ENCODE measurements at places on chromosomes 4 and X.

DNA sequence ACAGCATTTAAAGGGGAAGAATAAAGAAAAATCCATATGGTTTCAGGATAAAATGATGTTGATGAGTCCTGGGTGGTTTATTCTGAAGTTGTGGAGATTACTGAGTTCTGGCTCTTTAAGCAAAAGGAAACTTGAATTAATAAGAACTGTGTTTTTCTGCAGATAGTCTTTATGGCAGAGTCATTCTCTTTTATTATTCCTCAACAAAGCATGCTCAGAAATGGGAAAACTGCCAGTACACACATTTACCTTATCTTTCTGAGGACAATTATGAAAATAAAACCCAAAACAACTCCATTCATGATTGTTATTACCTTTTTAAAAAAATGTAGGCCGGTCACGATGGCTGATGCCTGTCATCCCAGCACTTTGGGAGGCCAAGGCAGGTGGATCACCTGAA, 58.5 kb downstream of the ADD1 start:
- DNase-seq = no peak

GRCh38 chr4:54213001-54213400, 16.1 kb upstream of the PDGFRA start:
- DNase-seq = no peak

GRCh38 chr4:11698033-11698432, 269.3 kb upstream of the HS3ST1 start:
- DNase-seq = no peak

GRCh38 chr4:183074288-183074990, 24.6 kb upstream of the WWC2 start:
- DNase-seq = no peak

DNA sequence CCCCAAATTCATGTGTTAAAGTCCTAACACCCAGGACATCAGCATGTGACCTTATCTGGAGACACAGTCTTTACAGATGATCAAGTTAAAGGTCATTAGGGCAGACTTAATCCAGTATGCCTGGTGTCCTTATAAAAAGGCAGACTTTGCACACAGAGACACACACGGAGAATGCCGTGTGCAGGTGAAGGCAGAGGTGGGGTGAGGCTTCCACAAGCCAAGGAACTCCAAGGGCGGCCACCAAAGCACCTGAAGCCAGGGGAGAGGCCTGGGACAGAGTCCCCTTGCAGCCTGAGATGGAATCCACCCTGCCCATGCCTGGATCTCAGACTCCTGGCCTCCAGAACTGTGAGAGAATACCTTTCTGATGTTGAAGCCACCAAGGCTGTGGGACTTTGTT, 26.1 kb upstream of the SORCS2 start:
- no peak for DNase-seq

DNA sequence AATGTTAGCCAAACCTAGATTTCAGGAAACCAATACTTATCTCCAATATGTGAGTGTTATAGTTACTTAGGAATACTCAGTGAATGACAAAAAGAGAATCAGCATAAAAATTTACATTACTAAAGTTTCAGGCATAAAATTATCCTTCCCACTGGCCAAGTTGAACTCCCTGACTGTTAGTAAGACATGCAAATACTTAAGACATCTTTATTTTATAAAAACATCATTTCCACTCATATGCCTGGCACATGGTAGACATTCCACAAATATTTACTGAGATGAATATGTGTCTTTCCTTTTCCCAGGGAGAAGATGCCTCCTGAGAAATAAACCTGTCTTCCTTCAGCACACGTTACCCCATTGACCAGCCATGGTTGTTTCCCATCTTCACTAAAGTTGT, 7.3 kb downstream of the VEGFD start:
- DNase-seq = no peak

DNA sequence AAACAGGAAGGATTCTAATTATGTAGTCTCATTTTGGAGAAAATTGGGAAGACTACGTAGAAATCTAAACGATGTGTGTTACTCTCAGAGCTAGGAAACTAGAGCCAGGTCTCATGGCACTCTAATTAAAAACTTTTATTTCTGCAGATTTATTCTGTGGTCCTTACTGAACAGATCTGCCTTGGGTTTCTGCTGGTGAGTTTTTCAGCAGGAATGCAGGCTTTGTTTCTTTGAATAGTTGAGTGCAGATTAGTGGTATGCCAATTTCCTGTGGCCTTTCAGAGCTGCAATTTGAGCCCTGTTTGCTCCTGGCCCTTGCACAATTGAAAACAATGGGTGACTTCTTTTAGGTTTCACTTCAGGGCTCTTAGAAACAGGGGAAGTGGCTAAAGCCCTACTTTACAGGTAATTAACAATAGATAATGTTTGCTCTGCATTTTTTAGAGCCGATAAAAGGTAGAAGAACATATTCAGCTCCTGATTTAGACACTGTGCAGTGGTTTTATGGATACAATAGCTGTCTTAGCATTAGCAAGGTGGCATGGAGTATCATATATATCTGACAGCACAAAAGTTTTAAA, 21.8 kb downstream of the SPRY1 start:
- DNase-seq = no peak

- DNase-seq = no peak
Observed at GRCh38 chr4:109816082-109816442, 500 bp downstream of the GAR1 start.

DNA sequence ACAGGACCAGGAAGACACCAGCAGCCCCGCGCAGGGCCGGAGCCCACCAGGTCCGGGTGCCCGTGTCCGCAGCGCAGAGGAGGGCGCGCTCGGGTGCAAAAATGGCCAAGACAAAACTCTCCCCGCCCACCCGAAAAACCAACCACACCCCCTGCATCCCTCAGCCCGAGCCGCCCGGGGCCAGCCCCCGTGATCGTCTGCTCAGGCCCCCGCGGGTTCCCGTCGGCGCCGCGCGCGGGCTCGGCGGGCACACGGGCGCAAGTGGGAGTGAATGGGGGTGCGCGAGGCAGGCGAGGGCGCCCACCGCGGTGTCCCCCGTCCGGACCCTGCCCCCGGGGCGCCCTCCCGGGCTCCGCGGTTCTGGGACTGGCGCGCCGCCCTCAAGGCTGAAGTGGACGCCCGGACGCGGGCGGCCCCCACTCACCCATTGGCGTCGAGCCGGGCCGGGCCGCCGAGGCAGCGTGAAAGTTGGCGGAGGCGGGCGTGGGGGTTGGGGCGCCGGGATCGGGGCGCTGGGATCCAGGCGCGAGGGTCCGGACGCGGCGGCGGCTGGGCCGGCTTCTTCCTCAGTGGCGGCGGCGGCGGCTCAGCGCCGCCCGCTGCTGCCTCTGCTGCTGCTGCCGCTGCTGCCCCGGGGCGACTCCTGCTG, 393 bp downstream of the SH3KBP1 start:
- no peak for DNase-seq

DNA sequence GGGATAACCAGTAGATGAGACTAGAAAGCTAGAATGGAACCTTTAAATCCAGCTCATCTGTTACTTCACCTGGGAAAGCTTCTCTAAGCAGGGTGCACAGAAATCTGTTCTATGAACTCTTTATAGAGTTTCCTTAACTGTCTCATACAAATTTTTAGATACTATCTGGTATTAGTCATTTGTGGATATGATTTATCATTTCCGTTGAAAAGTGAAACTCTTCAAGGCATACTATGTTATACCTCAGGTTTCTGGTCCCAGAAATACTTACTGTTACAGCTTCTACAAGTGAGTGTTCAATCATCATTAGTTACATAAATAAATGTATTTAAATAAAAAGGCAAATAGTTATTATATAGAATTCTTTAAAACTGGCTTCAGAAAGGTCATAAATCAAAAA, 298.3 kb upstream of the AGA start:
- DNase-seq = no peak

DNA sequence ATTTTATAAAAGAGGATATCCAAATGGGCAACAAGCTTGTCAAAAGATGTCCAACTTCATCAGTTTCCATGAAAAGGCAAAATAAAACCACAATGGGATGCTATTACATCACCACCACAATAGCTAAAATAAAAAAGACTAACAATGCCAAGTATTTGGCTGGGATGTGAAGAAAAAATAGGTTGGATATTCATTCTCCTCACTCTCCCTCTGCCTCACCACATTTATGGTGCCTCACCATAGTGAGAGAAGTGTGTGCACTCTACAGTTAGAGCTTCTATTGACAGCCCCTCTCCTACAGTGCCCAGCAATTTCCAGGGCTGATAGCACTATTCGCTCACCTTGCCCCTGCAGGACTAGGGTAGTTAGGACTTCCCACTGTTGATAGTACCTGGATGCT, 25.5 kb downstream of the VEGFC start:
- DNase-seq = no peak

DNA sequence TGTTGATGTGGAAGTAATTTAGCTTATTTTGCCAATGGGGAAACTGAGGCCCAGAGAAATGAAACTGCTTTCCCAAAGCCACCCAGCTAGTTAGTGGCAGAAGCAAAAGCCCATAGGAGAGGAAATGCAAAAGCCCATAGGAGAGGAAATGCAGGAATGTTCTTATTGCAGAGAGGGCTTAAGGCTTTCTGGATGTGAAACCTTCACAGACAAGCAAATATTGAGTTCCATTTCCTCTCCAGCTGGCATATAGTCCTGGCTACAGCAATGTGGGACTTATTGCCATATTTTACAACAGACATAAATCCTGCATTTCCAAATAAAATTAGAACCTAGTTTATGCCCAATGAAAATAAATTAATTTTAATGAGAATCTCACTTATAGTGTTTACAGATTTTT, 69.7 kb downstream of the TMEM154 start:
- no peak for DNase-seq

DNA sequence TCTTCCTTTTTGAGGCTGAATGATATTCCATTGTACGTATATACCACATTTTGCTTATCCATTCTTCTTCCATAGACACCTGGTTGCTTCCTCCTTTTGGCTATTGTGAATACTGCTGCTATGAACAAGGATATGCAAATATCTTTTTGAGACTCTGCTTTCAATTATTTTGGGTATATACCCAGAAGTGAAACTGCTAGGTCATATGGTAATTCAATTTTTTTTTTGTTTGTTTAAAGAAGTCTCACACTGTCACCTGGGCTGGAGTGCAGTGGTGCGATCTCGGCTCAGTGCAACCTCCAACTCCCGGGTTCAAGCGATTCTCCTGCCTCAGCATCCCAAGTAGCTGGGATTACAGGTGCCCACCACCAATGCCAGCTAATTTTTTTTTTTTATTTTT, 75.3 kb downstream of the METTL14 start:
- peak; percentile 9 for DNase-seq

GRCh38 chr4:4590546-4590945, 48.7 kb upstream of the STX18 start:
- DNase-seq = no peak

GRCh38 chr4:182805750-182806149, 111.4 kb downstream of the DCTD start:
- no peak for DNase-seq

GRCh38 chr4:78446619-78447018, 105.0 kb upstream of the ANXA3 start:
- no peak for DNase-seq

DNA sequence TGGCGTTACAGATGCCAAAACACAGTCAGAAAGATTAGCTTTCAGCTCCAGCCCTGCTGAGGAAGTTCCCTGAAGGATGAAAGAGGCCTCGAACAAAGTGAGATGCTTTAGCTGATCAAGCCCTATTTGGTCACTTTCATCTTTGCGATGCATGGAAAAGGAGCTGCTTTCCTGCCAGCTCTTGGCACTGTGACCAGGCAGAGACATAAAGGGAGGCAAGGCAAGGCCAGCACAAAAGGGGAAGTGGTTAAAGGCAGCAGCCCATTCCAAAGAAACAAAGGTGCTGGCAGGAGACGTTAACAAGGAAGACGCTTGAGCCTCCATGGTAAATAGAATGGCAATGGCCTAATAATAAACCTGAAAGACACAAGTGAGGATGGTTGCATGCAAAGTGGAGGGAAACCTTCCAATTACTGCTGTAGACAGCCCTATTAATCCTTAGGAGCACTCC, 617.1 kb upstream of the INTU start:
- no peak for DNase-seq

- DNase-seq = no peak
Observed at GRCh38 chrX:65127842-65128241, 151.6 kb upstream of the ZC4H2 start.

GRCh38 chr4:3422808-3423297, 18.9 kb upstream of the HGFAC start:
- DNase-seq = no peak

- DNase-seq = no peak
Observed at GRCh38 chr4:95267081-95267480, 281.7 kb downstream of the UNC5C start.

- no peak for DNase-seq
Observed at GRCh38 chr4:168942985-168943384, 67.1 kb downstream of the CBR4 start.
